ENCODE measurements at places on chromosomes 11 and 22.

GRCh38 chr11:79276736-79277325 lies 164.0 kb downstream of the TENM4 start:
- DNase-seq, result no peak

DNA sequence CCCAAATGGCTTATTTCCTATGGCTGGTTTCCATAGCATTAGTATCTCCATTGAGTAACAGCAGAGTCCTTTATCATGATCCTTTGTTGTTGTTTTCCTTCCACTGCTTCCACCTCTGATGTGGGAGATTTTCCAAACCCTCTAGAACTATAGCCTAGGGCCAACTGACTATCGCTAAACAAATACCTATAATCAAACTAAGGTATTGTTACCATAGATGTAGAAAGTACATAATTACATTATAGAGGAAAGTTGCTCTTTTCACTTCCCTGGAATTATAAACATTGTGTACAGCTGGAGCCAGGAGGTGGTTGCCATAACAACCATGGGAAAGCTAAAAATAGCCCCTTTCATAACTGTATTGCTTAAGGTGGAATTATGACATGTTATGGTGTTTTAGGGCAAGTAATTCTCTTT lies 47.0 kb upstream of the ALKBH3 start:
- peak; percentile 85 for DNase-seq

- no peak for DNase-seq
These were observed 191.3 kb downstream of the MYO18B start for GRCh38 chr22:25933158-25933788.

DNA sequence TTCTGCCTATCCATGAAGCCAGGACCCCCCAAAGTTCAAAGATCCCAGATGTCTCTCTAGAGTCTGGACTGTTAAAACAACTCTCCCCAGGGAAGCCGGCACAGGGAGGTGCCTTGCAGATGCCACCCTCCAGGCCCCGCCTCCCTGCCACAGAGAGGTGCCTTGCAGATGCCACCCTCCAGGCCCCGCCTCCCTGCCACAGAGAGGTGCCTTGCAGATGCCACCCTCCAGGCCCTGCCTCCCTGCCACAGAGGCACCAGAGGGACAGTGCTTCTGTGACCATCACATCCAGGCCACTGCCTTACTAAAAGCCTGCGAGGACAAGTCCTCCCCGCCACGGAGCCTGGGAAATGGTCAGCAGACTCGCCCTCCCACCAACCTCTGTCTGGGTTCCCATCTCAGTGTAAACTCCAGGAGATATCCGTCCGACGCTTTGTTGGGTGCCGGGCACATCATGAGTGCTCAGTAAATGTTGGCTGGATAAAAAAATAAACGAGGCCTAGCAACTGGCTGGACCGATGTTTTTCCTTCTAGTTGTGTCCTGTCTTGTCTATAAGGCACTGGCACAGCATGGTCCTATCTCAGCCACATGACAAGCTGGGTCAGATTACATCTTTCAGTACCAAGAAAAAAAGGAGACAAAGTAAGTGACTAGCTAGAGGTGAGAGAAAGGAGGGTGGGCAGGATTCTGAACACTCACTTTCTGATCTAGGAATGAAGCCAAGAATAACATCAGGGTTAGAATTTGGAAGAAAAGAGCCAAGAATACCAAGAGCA lies 91.2 kb upstream of the CSNK2A3 start:
- no peak for DNase-seq

- no peak for DNase-seq
These were observed 103.5 kb downstream of the ARHGAP8 start for GRCh38 chr22:44855855-44856254.

DNA sequence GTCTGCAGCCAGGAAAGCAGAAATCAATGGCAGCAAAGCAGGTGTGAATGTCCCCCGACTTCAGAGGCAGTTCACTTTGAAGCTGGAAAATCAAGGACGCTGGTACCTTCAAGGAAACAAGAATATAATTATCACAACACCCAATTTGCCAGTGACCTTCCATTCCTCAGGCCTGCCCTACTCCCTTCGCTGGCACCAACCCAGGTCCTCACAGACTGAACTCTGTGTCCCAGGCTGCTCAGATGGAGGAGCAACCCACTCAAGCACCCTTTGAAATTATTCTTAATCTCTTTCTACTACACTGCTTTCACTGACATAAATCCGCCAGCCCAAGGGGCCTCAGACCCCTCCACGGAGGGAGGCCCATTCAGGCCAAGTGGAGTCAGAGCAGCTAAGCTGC lies 64.7 kb upstream of the WT1 start:
- no peak for DNase-seq
